Nephron progenitor cell (in vitro differentiated cells): ENCODE measurements at places on chromosomes 16 and 17.

GRCh38 chr17:12242345-12242954, 221.8 kb downstream of the MAP2K4 start:
- H3K27me3 ChIP-seq = peaks cover 15% of the 10 kb centered on the region
- no peak for DNase-seq
- H3K36me3 ChIP-seq = no peaks in the 10 kb centered on the region
- no peak overlapping the region for H3K4me3 ChIP-seq
- peaks cover 9% of the 10 kb centered on the region for H3K4me1 ChIP-seq

DNA sequence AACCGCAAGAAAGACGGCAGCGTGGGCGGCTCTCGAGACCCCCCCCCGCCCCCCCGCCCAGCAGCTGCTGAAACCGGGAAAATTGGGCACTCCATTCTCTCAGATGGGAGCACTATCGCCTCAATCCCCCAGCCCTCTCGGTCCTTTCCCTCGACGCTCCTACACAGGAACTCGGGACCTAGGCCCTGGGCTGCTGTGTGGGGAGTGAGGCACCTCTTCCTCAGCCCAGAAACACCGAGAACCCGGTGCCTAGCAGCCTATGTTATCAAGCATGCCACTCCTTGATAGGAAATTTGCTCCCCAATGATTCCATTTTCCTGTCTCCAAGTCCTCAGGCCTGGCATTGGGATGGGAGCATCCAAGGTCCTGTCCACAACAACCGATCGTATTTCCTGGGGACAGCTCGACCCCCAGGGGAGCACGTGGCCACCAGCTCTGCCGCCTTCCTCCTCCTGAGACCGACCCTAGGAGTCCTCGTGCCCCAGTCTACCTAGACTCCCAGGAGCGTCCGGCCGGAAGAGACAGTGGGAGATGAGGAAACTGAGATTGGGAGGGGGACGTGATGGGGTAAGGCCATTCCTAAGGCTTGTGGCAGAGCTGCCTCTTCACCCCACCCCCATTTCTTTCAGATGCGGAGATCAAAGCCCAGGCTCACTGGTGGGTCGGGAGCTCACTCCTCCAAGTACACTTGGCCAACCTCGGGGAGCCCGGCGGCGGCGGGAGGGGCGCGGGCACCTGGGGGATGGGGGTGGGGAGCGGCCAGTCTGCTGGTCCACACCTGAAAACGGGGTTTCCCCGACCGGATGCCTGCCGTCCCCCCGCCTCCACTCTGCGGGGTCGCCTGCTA, 17.5 kb upstream of the CBX8 start:
- no peak for DNase-seq
- no peaks in the 10 kb centered on the region for H3K36me3 ChIP-seq
- H3K27ac ChIP-seq = no peak overlapping the region
- peak overlapping the region; percentile 55 for H3K4me3 ChIP-seq

DNA sequence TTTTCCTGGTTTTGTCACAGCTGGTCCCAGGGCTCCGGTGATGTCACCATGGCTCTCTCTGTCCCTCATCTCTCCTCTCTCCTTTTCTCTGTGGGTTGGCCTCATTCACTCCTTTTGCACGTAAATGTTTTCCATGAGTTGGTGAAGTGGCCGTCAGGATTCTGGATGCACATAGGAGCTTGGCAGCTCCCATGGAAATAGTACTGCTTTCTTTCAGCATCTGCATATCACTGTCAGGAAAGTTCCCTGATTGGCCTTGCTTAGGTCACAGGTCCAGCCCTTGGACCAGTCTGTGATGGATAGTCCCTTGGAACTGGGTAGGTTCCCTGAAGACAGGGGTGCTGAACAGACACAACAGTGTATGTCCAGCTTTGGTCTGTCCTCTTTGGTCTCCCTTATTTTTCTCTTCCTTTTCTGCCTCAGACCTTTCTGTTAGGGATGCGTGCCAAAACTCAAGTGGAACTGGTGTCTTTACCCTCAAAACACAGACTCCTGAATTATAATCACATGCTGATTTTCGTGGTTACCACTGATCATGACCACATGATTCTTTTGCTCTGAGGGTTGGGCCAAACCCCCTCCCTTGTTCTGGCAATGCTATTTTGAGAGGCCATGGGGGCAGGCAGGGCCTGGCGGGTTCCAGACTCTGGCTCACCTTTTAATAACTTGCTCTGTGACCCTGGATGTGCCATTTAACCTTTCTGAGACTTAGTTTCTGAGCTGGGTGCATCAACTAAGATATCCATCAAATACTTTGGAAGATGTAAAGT, 99.0 kb downstream of the MSI2 start:
- no peaks in the 10 kb centered on the region for H3K27me3 ChIP-seq
- peaks cover 78% of the 10 kb centered on the region for H3K4me1 ChIP-seq
- no peak for DNase-seq
- H3K27ac ChIP-seq = peak overlapping the region; percentile 50

DNA sequence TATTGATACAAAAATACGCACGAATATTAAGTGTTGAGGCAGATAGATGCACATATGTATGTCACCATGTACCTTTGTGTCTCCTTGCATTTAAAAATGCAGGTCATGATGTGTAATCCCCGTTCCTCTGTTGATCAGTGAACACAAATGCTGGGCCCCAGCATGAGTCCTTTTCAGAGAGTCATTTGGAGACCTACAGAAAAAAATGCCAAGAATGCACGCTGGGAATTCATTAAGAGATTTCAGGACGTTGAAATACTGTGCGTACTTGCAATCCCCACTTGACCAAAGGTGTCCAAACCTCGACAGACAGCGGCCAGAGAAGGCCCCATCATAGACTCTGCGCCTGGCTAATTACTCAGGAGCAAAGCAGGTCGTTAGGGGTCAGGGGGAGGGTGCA, 496.0 kb downstream of the MAF start:
- H3K27ac ChIP-seq = no peak overlapping the region
- no peak overlapping the region for H3K4me3 ChIP-seq
- peaks cover 8% of the 10 kb centered on the region for H3K27me3 ChIP-seq
- no peak for DNase-seq
- H3K4me1 ChIP-seq = peaks cover 50% of the 10 kb centered on the region
- no peaks in the 10 kb centered on the region for H3K36me3 ChIP-seq

DNA sequence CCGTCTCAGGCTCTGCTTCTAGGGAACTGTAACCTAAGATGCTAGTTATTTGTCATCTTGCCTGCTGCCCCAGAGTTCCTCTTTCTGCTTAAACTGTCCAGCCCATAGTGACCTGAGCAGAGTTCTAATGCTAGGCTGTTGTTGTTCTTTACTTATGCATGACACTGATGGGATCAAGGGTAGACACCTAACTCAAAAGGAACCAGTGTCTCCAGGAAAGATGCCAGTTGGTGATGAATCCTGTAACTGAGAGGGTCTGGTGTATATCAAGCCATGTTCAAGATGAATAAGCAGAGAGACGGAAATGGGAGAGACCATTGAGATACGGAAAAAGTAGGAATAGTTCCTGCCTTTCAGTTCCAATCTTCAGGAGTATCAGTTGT, 13.7 kb downstream of the APOH start:
- peaks cover 31% of the 10 kb centered on the region for H3K27me3 ChIP-seq
- no peak overlapping the region for H3K27ac ChIP-seq
- H3K4me1 ChIP-seq = peaks cover 9% of the 10 kb centered on the region
- no peak for DNase-seq
- H3K36me3 ChIP-seq = no peaks in the 10 kb centered on the region

GRCh38 chr17:63402431-63403212, 43.5 kb downstream of the CYB561 start:
- H3K4me1 ChIP-seq = peaks cover 12% of the 10 kb centered on the region
- peaks cover 29% of the 10 kb centered on the region for H3K36me3 ChIP-seq
- DNase-seq = no peak

GRCh38 chr17:28973425-28973824, 22.1 kb upstream of the PHF12 start:
- H3K4me1 ChIP-seq = peaks cover 29% of the 10 kb centered on the region
- H3K36me3 ChIP-seq = no peaks in the 10 kb centered on the region
- H3K4me3 ChIP-seq = no peak overlapping the region
- no peak overlapping the region for H3K27ac ChIP-seq
- no peak for DNase-seq

DNA sequence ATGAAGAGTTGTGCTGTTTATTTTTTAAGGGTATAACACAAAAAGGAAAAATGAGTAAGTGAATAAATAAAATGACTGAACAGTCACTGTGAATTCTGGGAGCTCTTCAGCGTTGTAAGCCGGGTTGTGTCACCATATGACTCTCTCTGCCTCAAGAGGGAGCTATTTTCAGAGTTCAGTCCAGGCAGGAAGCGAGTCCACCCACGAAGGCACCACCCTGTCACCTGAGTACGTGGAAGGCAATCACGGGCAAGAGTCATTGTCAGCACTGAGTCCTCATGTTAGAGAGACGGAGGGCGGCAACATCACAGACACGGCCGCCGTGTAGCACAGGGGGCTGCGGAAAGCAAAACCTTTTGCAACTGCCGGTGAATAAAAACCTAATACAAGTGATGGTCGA, 227.6 kb downstream of the UTP18 start:
- no peak overlapping the region for H3K27ac ChIP-seq
- peak; percentile 16 for DNase-seq
- peaks cover 7% of the 10 kb centered on the region for H3K4me1 ChIP-seq
- H3K36me3 ChIP-seq = no peaks in the 10 kb centered on the region

GRCh38 chr17:82458885-82459424, 414 bp downstream of the NARF start:
- H3K4me3 ChIP-seq = peak overlapping the region; percentile 97
- H3K27ac ChIP-seq = peak overlapping the region; percentile 91
- H3K36me3 ChIP-seq = peaks cover 43% of the 10 kb centered on the region
- peaks cover 48% of the 10 kb centered on the region for H3K4me1 ChIP-seq

DNA sequence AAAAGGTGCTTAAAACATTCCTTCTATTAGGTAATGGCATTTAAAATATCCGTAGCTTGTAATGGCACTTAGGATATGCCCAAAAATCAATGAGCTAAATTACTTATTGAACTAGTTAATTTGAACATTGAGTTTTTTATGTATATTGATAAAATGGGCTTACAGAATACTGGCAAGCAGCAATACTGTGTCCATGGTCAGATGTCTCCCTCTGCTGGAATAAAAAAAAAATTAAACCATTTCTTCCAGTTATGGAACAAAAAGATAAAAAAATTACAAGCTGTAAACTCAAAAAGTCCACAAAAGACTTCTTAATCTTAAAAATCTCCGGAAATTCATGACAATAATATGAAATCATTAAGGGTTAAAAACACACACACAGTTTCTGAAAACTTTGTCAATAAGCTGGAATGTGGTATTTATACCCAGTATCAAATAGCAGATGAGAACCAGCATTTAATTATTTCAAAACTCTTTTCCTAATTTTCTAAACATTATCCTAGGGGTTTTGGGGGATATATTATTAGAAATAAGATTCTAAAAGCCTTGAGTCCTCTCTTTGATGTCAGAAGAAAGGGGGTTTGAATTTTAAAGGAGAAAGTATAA, 21.5 kb upstream of the PSMD7 start:
- H3K36me3 ChIP-seq = peaks cover 5% of the 10 kb centered on the region
- H3K27ac ChIP-seq = no peak overlapping the region
- no peak overlapping the region for H3K4me3 ChIP-seq
- DNase-seq = no peak
- no peaks in the 10 kb centered on the region for H3K27me3 ChIP-seq
- no peaks in the 10 kb centered on the region for H3K4me1 ChIP-seq

GRCh38 chr17:38875477-38876075, 5.7 kb downstream of the LASP1 start:
- H3K4me3 ChIP-seq = no peak overlapping the region
- peaks cover 73% of the 10 kb centered on the region for H3K4me1 ChIP-seq
- no peak for DNase-seq
- peaks cover 16% of the 10 kb centered on the region for H3K36me3 ChIP-seq
- peaks cover 7% of the 10 kb centered on the region for H3K27me3 ChIP-seq

DNA sequence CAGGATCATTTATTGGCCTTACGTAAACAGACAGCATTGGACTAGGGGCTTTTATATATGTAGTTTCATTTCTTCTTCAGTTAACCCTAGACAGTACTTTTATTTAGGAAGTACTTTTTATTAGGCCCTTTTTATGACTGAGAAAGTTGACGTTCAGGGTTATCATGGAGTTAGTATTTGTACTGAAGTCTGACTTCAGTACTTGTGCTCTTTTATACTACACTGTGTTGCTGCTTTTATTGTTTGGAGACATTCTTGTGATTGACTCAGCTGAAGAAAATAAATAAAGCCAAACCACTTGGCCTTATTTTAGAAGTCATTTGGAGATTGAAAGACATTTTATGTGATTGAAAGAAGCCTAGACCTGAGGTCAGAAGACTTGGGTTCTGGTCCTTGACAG, 6.9 kb downstream of the LIG3 start:
- no peak overlapping the region for H3K4me3 ChIP-seq
- DNase-seq = no peak
- H3K36me3 ChIP-seq = peaks cover 90% of the 10 kb centered on the region

- peaks cover 3% of the 10 kb centered on the region for H3K27me3 ChIP-seq
- H3K4me1 ChIP-seq = peaks cover 61% of the 10 kb centered on the region
- no peaks in the 10 kb centered on the region for H3K36me3 ChIP-seq
- no peak overlapping the region for H3K4me3 ChIP-seq
- DNase-seq = no peak
- H3K27ac ChIP-seq = peak overlapping the region; percentile 15
Observed at GRCh38 chr16:82192665-82193064, 22.6 kb upstream of the MPHOSPH6 start.

DNA sequence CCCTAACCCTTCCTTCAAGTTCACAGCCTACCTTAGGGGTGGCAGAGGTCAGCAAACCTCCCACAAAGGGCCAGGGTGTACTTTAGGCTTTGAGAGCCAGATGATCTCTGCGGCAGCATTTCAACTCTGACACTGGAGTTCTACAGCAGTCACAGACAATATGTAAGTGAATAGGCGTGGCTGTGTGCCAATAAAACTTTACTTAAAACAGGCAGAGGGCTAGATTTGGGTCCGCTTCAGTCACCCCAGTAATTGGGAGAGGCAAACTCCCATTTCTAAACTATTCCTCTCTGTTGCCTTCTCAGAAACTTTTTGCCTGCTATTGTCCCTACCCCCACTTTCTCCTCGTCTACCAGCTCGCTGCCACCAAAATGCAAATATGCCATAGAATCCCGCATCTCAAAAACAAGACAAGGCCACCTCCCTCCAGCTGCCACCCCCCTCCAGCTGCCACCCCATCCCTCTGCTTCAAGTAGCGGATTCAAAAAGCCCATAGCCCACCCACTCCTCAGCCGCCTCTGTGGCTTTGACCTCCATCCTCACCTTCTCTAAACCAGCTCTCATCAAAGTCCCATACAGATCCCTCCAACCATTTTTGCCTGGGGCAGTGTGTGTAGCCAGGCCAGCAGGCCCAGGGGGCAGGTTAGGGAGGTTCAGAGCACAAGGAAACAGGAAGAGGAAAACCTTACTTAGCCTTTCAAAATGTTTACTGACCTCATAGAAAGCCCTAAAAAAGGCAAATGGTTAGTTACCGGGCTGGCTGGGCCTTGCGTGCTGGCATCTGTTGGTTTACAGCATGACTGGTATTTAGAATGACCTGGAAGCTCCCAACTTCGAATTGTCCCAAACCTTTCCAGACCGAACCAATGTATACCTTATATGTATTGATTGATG, 19.9 kb upstream of the DNAH17 start:
- no peaks in the 10 kb centered on the region for H3K36me3 ChIP-seq
- DNase-seq = no peak
- peaks cover 27% of the 10 kb centered on the region for H3K4me1 ChIP-seq
- peaks cover 6% of the 10 kb centered on the region for H3K27me3 ChIP-seq
- H3K27ac ChIP-seq = no peak overlapping the region
